ENCODE measurements at places on chromosomes 7 and 10.

DNA sequence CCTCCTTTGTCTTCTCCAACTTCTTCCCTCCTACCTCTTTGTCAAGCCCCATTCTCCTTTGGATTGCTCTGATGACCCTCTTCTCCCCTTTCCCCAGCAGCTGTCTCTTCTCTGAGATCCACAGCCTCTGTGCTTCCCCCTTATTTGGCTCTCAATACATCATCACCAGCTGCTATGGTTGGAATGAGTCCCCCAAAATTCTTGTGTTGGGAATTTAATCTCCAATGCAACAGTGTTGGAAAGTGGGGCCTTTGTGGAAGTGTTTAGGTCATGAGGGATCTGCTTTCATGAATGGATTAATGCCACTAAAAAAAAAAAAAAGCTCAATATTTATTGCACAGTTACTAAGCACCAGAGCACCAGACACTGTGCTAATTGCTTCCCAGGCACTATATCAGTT is 39.2 kb upstream of the FRMD4A start:
- DNase-seq = no peak

DNA sequence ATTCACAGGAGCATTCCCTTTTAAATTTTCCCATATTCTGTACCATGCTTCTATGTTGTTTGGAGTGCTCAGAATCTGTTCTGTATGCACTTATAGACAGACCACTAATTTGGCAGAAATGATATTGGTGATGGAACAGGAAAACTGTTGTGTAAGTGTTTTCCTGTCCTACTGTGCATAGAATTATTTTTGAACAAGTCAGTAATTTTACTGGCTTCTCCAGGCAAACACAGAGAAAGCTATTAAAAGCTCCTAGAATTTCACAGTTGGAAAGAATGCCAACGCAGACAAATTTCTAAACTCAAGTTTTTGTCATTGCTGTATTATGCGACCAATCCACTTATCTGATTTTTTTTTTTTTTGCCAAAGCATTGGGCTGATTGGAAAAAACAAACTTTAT is 55.7 kb downstream of the ANKMY2 start:
- DNase-seq = no peak

DNA sequence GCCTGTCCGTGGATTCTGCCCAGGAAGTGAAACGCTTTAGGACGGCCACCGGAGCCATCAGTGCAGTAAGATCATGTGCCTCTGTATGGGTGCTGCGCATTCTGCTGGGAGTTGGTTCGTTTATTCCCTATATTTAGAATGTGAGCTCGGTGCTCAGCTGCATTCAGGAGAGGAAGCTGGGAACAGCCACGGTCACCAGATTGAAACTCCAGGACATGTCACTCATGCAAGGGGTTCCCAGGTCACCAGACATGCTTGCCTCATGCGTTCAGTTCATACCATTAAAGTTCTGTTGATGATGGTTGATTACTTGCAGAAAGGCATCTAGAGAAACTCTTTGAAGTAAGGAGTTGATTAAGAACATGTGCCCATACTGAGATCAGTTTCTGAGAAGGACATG is 78.1 kb downstream of the TRRAP start:
- no peak for DNase-seq

DNA sequence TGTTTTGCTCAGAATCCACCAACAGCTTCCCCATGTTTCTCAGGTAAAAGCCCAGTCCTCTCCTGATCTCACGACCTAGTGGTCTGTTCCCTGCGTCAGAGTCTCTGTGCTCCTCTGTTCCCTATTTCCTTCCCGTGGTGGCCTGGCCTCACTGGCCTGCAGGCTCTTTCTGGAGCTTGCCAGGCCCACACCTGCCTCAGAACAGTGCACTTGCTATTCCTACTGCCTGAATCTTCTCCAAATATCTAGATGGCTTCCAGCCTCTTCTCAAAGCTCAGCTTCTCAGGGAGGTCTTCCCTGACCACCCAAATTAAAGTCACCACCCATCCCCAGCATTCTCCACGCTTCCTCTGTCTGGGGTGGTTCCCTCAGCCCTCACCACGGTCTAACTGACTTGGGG is 165.3 kb downstream of the USP6NL start:
- no peak for DNase-seq

- no peak for DNase-seq
These were observed 86.1 kb downstream of the EGFR start for GRCh38 chr7:55104712-55105433.

DNA sequence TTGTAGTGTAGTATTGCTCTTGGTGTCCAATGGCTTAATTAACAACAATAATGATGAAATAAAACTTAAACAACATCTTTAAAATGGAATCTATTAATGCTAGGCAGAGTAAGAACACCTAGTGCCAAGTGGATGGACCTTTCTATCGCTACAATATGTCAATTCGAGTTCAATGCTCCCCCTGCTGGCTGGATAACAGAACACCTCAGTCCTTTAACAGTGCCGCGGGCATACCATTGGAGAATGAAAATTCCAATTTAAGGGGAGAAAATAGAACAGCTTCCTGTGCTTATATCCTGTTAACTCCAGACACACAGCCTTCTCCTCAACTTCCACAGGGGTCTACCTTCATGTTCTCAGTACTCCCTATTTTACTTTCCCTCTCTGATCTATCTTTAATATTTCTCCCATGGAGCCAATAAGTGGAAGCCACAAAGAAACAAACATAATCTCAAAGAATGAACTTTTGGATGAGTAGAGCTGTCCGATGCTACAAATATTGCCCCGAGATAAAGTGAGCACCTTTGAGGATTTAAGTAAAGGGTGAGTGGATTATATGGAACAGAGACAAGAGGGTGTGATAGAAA is 41.4 kb downstream of the COL1A2 start:
- no peak for DNase-seq

GRCh38 chr10:129135624-129136023 is 331.4 kb upstream of the MGMT start:
- DNase-seq = no peak

DNA sequence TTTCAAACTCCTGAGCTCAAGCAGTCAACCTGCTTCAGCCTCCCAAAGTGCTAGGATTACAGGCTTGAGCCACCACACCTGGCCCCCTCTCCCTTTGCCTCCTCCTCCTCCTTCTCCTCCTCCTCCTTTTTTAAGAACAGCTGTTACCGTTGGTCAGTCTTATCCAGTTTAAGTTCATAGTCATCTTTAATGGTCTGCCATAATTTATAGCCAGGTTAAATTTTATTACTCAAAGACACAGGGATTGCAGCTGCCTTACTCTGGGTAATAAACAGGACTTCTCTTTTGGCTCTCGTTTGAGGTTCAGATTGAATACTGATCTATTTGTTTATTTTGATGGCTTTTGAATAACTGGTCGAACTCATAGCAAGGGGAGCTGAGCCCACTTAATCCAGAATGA is 35.2 kb downstream of the ATOH7 start:
- no peak for DNase-seq

DNA sequence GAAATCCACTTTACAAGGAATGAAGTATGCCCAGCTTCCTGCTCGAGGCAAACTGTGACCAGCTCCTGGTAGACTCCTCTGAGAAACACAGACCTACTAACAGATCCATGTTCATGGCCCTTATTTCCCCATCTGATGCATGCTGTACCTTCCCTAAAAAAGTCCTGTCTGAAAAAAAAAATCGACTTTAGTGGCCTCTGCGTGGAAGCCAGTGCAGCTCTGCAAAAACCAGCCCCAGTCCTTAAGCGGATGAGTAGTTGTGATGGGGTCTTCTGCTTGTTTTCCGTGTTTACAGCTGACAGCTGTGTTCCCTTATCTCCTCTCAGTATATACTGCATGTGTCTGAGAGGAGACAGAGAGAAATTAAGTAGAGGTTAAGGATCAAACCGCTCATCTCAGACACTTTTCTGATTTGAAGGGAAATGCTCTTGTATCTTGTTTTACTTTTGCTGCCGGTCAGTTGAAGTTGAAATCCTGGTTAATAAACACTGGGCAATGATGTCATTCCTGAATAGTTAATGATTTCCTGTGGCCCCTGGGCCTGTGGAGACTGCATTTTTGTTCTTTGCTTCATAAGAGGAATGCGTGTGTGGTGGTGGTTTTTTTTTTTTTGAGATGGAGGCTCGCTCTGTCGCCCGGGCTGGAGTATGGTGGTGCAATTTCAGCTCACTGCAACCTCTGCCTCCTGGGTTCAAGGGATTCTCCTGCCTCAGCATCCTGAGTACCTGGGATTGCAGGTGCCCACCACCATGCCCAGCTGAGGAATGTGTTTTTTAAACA is 67.6 kb downstream of the DOCK1 start:
- DNase-seq = no peak

GRCh38 chr7:79217468-79217867 is 236.0 kb downstream of the MAGI2 start:
- DNase-seq = no peak

- DNase-seq = no peak
These were observed 3.8 kb downstream of the LRCH4 start for GRCh38 chr7:100582041-100582579.

DNA sequence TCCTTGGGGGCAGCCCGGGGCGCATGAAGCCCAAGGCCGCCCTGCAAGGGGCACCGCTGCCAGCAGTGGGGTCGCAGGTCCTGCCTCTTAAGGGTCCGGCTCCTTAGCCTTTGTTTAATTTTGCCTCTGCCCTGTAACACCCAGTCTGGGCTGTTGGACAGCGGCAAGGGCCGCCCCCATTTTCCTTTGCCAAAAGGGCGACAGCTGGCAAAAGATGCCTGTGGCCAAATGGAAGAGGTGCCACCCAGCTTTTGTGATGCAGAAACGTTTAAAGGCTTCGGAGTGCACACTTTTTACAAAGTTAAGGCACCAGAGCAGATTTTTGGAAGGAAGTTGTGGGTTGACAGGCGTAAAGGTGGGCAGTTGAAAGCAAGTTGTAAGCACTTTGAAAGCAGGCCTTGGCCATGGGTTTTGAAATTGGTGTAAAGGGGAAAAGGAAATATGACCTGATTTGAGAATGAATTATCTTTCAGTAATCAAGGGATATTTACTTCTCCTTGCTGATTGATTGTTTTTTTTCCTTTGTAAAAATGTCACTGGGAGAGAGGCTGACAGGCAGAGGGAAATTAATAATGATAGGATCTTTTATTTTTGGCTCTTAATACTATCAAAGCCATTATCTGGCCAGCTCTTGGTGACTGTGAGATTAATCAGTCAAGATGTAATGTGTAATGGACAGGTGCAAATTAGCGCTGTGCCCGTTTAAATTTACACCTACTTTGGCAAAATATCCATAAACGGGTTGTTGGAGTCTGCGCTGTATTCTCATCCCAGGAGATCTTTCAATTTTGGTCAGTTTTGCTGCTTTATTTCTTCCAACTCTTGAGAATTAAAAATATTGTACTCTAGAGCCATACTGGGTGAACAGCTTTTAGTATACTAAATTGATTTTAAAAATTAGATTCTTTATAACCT is 1.2 kb downstream of the CASD1 start:
- no peak for DNase-seq

- no peak for DNase-seq
These were observed 28.9 kb upstream of the PRKAG2 start for GRCh38 chr7:151905766-151906165.

GRCh38 chr7:135334830-135335543 is 101.3 kb downstream of the STRA8 start:
- DNase-seq = no peak

DNA sequence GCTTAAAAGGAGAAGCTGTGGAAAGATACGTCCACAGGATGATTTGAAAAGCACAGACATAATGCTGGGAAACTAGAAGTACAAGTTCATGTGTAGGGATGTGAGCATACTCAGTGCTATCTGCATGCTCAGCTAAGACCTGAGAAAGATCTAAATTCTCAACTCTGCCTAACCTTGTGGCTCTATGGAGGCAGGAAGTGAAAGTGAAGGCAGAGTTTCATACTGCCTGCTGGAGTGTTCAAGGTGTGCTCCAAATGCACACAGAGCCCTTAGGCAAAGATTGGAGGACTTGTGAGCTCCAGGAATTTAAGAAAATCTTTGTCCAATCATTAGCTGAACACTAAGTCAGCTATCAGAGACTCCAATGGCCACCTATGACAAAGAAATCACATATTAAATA is 190.9 kb downstream of the RNLS start:
- DNase-seq = no peak

GRCh38 chr10:42953684-42954674 is 122.9 kb upstream of the RET start:
- DNase-seq = peak; percentile 4

DNA sequence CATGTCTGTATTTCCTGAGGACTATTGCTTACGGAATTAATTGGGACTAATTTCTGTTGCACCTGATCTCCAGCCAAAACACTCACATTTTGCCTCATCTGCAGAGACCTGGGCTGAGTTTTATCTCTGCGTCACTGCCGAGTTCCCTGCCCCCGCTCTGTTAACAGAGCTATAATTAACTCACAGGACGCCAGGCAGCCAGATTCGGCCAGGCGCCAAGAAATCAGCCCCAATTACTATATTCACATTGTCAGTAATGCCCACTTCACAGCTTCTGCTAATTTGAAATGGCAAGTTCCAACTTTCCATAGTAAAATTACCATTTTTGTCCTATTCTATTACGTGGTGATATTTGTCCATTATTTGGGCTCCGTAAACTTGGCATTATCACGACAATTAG is 130.5 kb downstream of the CUX1 start:
- DNase-seq = no peak

DNA sequence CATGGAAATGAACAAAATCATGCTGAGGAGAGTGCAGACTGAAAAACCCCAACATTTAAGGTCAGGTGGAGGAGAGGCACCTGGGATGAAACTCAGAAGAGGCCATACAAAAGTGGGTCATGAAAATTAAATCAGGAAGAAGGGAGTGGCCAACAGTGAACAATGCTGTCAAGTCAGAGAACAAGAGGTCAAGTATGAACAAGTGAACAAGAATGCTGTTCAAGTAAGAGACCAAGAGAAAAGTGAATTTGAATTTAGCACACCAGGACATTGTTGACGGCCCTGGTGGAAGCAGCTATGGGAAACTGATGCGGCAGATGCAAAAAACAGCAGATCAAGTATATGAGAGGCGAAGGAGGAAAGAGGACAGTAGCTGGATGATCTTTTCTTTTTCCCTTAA is 7.9 kb downstream of the CEP41 start:
- DNase-seq = no peak

DNA sequence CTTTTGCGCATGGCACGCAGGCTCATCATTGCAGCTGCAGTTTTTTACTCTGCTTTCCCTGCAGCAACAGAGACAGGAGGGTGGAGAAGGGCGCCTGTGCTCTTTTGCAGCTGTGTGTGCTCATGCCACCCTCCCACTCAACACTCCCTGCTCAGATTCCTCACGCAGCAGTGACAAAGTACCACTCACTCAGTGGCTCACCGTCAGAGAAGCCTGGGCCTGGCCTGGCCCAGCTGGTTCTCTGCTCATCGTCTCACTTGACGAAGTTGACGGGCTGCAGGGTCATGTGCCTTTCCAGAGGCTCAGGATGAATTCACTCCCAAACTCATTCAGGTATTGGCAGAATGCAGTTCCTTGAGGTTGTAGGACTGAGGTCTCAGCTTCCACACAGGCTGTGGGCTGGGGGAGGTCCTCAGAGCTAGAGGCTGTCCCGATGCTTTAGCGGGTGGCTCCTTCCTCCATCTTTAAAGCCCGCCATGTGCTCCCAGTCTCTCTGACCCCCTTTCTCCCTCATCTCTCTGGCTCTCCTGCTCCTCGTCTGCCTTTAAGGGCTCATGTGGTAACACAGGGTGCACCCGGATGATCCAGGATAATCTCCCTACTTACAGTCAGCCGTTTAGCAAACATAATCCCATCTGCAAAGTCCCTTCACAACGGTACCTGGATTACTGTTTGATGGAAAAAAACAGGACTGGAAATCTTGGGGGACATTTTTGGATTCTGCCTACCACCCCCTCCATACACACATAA is 25.8 kb downstream of the PTPRE start:
- no peak for DNase-seq
